HCEC 1CT (cell line): ENCODE measurements at places on chromosomes 1 and 21.
A peak's percentile ranks its signal among the peaks of the same experiment; 100 is the strongest.

- DNase-seq = no peak
Observed at GRCh38 chr1:202187041-202187671, 6.4 kb upstream of the LGR6 start.

GRCh38 chr1:29456685-29457435 is 220.5 kb downstream of the PTPRU start:
- DNase-seq = no peak

GRCh38 chr1:11397151-11397901 is 81.6 kb upstream of the DISP3 start:
- DNase-seq = no peak

- no peak for DNase-seq
Observed at GRCh38 chr1:51070011-51070410, 32.0 kb upstream of the C1orf185 start.

DNA sequence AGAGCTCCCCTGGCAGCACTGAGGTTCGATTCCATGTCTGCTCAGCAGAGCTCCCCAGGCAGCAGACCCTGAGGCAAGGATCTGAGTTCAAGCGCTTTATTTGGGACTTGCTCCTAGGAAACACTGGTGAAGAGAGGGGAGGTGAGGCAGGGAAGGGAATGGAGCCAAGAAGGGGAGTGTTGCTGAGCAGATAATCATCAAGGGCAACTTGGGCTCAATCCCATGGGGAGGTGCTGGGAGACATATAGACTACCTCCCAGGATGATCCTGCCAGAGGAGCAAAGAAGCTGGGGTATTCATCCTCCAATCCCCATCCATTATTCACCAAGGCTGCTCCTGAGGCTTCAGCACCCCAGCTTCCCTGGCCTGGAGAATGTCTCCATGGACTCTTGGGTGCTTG is 47.0 kb downstream of the GRIK3 start:
- no peak for DNase-seq

- DNase-seq = no peak
Observed at GRCh38 chr1:178849918-178850317, 21.0 kb downstream of the ANGPTL1 start.

DNA sequence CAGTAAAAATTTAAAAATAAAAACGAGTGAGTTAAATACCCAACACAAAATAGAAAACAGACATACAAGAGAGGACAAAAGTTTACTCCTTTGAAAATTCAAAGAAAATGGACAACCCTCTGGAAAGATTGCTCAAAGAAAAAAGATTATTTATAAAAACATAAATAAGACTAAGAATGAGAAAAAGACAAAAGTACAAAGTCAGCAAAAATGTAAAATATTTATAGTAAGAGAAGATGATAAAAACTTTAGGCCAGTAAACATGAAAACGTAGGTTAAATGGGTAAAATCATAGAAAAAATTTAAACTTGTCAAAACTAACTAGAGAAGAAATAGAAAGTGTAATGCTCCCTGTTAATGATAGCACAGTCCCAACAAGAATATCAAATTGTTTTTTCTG is 31.9 kb upstream of the SLC45A1 start:
- no peak for DNase-seq

GRCh38 chr1:198845851-198846250 is 207.0 kb downstream of the PTPRC start:
- DNase-seq = peak; percentile 64

- no peak for DNase-seq
Observed at GRCh38 chr1:3907031-3907534, 7.0 kb upstream of the C1orf174 start.
